B cell (primary cell): ENCODE measurements at places on chromosomes 7 and 10. TPM values are rescaled to one million over a fixed set of nuclear protein-coding genes. Genes with fewer than 3 reads are reported as not detected.

Gene PNLIP
- not detected in 2 replicates for polyA plus RNA-seq

GRCh38 chr7:146661435-146661834 is 544.8 kb downstream of the CNTNAP2 start:
- DNase-seq = no peak
- no peaks in the 10 kb centered on the region for H3K36me3 ChIP-seq
- no peak overlapping the region for H3K4me3 ChIP-seq
- no peaks in the 10 kb centered on the region for H3K4me1 ChIP-seq
- no peaks in the 10 kb centered on the region for H3K27me3 ChIP-seq
- no peak overlapping the region for H3K27ac ChIP-seq

GRCh38 chr7:140159497-140159896 is 17.3 kb downstream of the KDM7A start:
- H3K27me3 ChIP-seq = no peaks in the 10 kb centered on the region
- DNase-seq = no peak
- no peak overlapping the region for H3K27ac ChIP-seq
- peaks cover 12% of the 10 kb centered on the region for H3K36me3 ChIP-seq
- H3K4me3 ChIP-seq = no peak overlapping the region

Gene ASB10
- polyA plus RNA-seq = not detected in 2 replicates

DNA sequence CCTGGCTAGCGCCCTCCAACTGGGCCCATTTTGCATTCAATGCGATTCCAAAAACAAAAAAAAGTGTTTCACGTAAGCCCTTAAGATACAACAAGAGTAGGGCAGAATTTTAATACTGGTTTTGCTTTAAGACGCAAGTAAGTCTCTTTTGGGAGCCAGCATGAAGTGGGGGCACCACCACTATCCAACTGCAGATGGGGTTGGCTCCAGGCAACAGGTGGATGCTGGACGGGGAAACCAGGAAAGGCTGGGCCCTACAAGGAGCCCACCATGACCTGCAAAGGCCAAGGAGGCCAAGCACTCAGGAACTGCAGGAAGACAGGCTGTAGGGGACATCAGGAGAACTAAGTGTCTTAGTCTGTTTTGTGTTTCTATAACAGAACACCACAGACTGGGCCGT is 86.5 kb upstream of the INSIG1 start:
- peaks cover 9% of the 10 kb centered on the region for H3K4me1 ChIP-seq
- H3K4me3 ChIP-seq = no peak overlapping the region
- H3K27me3 ChIP-seq = no peaks in the 10 kb centered on the region
- H3K27ac ChIP-seq = no peak overlapping the region
